ENCODE measurements at places on chromosomes 1 and 21.

DNA sequence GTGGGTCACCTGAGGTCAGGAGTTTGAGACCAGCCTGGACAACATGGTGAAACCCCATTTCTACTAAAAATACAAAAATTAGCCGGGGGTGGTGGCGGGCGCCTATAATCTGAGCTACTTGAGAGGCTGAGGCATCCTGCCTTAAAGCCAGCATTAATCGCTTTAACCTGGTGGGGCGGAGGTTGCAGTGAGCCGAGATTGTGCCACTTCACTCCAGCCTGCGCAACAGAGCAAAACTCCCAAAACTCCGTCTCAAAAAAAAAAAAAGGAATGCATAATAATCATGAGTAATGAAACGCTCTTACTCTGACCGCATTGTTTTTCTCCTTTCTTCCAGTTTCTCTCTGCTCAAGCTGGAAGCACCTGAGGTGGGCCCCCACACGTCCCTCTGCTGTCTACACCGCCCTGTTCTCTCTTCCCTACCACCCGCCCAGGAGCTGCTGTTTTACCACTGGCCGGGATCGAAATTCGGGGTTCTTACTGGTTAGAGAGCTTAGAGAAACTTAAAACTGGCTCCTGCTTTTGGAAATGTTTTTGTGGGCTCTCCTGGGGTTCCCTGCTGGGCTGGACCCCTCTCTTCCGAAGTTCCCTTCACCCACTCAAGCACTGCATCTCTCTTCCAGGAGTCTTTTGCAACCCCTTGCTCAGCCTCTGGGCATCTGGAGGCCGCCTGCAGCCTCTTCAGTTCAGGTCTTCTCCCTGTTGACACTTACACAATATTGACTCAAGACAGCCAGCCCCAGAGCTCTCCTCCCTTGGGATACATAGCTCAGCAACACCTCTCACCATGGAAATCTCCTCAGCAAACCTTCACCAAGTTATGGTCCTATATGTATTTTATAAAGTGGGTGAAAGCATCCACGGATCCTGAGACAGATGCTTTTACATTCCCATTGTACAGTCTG is 62.5 kb downstream of the FAM163A start:
- no peak for DNase-seq

GRCh38 chr1:25780318-25781129 is 19.5 kb upstream of the SELENON start:
- peak; percentile 17 for DNase-seq

GRCh38 chr1:201640624-201641023 is 101.7 kb downstream of the NAV1 start:
- peak; percentile 51 for DNase-seq

DNA sequence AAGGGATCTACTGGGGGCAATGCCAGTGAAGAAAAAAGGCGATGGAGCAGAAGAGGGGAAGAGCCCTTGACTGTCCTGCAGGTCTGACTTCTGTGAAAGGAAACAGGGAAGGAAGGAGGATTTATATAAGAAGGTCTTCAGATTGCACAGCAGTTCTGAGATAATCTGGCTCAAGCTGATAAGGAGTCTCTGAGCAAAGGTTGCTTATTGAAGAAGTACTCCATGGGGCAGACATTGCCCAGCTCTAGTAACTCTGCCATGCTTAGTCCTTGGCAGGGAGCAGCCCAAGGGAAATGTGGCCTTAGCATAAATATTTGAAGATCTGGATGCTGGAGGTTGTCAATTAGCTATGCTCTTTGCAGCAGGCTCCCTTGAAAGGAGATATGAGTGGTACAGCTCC is 15.9 kb upstream of the TTF2 start:
- peak; percentile 23 for DNase-seq

DNA sequence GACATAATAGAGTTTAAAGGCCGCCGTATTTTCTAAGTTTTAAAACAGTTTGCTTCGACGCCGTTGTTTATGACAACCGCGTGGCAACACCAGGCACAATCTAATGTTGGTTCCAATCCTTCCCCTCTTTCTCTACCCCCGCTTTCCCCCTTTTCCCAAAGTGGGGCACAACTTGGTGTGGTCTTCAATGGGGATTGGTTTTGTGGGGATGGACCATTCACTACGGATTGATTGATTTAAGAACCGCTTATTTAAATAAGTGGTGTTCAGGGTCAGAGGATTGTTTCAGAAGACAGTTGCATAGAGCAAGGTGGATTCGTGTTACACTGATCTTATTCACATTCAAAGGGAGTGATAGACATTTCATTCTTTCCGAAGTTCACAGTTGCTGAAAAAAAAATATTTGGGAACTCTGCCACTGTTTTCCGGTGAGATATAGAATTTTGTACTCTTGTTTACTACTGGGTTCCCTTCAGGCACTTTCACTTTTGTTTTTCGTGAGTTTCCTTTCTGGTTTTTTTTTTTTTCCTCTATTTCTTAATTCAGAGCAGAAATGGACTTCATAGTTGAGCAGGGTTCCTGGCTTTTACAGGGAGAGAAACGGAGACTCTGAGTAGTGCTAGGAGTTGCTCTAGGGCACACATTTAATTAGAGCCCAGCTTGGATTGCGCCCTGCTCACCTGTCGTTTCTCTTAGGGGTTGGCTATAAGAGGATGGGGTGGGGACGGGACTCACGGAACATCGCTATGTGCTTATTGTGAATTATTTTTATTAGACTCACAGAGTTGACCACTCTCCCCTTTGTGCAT is 79.6 kb upstream of the AK4 start:
- peak; percentile 68 for DNase-seq
